ENCODE measurements at places on chromosomes 5 and 9.
A peak's percentile ranks its signal among the peaks of the same experiment; 100 is the strongest.

DNA sequence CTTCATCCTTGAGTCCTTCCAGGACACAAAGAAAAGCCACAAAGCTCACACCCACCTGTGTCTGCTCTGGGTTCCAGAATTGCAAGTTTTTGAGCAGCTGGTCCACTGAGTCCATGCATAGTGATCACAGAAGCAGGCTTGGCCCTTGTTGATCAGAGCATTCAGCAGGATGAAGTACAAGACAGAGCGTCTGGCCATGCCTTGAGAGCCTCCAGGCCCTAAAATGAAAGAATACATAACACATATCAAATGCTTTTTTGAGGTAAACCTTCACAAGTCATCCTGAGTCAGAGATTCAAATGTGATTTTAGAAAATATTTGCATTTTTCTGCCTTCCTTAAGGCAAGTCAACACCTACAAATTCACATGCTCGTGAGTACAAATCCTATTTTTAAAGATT is 10.3 kb downstream of the C6 start:
- no peak for DNase-seq

- DNase-seq = no peak
These were observed 757 bp downstream of the NRARP start for GRCh38 chr9:137301081-137301947.

GRCh38 chr5:28014779-28015178 is 976.4 kb upstream of the CDH9 start:
- no peak for DNase-seq

GRCh38 chr5:132103332-132103951 is 29.9 kb downstream of the CSF2 start:
- no peak for DNase-seq

DNA sequence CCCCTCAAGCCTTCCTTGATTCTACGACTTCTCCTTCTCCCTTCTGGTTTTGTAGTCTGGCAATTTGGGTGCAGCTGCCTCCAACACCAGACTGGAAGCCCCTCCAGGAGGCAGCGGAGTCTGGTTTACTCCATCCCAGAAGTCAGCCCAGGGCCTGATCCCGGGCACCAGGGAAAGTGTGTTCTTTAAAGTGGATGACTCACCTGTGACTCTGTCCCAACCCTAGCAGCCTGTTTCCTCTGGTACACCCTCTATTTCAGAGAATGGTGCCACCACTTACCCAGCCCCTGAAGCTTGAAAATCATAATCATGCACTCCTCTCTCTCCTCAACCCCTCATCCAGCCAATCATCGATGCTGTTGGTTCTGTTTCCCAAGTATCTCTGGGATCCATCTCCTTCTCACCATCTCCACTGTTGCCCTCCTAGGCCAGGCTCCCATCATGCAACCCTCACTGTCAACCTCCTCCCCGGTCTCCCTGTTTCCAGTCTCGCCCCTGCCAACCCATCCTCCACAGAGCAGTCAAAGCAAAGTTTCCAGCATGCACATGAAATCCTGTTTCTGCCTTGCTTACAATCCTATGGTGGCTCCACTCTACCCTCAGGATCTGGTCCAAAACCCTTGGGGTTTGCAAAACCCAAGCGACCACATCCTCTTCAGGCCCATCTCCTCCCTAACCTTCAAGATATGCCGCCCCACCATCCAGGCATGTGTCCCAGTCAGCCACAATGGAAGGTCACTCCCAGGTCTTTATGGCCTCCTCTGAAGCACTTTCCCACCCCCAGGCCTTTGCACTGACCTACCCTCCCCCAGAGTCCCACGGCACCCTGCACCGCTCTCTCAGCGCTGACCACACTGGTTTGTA is 10.5 kb downstream of the LHX6 start:
- no peak for DNase-seq

GRCh38 chr5:159083548-159084452 is 15.9 kb downstream of the EBF1 start:
- DNase-seq = no peak

DNA sequence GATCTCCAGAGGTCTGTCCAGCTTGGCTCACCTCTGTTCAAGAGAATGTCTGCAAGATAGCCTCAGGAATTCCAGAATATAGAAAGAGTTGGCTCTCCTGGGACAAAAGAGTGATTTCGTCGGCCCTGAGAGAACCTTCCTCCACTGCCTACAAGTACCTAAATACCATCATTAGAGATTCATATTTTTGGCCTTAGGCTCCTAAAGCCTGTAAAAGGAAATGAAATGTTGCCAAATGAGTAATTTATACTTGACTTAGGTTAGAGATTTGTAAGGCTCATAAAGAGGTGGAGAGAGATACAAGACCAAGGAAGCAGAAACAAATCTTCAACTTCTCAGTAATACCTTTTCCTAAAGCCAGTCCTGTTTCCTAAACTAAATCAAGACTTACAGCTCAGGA is 146.2 kb downstream of the CCDC192 start:
- no peak for DNase-seq

DNA sequence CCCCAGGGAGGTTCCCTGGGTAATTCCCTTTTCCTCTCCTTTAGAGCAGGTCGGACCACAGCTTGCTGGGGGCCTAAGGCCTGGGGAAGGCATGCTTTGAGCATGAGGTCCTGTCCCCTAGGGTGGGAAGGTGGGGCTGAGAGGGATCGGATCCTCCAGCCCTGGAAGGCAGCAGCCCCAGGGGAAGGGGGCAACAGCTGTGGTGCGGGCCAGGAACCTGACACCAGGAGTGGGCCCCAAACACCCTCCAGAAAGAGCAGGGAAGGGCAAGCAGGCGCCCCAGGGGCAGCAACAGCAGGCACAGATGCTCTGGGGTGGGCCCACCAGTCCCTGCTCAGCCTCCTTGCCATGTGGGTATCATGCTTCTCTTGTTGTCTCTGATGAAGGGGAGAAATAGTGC is 3.2 kb upstream of the CORO2A start:
- no peak for DNase-seq

DNA sequence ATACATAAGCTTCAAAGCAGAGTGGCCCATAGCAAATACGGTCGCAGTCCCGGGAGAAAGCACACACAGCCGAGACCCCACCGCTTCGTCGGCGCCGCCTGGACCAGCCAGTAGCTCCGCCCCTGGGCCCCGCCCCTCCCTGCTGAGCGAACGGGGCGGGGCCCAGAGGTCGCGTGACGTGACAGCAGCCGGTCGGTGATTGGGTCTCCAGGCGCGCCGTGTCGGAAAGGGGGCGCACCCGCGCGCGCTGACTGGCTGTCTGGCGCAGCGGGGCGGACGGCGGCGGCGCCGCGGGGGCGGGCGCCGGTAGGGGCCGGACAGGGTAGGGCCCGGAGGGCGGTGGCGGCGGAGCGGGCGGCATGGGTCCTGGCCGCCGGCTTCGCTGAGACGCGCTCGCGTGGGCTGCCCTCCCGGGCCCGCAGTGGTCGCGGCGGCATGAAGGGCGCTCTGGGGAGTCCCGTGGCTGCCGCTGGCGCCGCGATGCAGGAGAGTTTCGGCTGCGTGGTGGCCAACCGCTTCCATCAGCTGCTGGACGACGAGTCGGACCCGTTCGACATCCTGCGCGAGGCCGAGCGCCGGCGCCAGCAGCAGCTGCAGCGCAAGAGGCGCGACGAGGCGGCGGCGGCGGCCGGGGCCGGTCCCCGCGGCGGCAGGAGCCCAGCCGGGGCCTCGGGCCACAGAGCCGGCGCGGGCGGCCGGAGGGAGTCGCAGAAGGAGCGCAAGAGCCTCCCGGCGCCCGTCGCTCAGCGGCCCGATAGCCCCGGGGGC is at the start of gene HABP4:
TSS of gene HABP4 (plus strand) at position 325 of the 768 bp plus-strand sequence. CDS start at position 436, 111 bp downstream.
- peak; percentile 93 for DNase-seq

GRCh38 chr9:5509573-5509972 is 758 bp upstream of the PDCD1LG2 start:
- DNase-seq = no peak
